ENCODE measurements at places on chromosomes 6 and 20.

- no peak for DNase-seq
Measured at GRCh38 chr6:165729307-165729936, 66.4 kb upstream of the PDE10A start.

- DNase-seq: no peak
Measured at GRCh38 chr6:133948472-133948871, 4.6 kb upstream of the TBPL1 start.

DNA sequence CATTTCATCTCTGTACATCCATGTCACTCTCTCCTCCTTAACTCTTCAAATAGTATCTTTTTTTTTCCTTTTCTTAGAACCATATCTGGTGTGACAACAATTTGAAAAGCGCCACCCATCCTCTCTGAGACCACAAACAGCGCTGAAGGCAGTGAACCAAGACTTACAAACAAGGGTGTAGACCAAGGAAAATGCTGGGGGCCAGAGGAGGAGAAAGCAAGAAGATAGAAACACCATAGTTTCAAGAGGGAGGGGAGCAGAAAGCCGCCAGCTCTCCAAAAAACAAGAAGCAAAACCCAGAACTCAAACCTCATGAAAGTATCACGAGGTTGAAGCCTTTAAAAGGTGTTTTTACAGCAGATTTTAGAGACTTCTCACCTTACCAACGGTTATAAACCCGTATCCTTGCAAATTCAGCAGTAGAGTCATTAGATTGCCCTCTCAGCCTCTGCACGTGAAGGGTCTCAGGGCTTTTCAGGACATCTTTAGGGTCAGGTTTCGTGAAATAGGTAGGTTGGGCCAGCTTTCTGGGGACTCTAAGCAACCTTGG is 13.3 kb upstream of the RIPOR2 start:
- no peak for DNase-seq

DNA sequence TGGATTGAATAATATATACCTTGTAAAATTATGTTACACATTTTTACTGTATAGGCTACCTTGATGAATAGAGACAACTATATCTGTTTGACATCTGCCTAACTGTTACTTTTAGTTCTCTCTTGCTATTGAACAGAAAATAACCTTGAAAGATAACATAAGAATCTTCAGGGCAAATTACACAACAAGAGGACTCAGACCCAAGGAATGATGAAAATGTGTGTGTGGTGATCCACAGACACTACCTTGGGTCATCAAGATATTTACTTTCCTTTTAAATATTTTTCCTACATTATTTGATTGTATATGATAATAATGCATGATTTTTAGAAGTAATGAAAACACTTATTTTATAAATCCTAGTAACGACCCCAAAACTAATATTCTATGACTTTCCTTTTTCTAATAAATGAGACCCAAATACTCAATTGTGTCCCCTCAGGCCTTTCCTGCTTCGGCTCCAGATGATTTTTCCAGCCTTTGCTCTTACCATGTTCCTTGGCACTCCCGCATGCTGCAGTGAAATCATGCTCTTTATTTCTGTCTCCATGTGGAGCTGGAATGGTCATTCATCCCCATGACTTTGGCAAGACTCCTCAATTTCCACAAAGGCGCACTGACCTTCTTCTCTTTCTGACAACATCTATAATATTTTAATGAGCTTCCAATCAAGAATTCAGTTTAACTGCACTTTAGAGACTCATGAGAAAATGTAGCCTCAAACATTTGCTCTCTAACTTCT is 187.6 kb downstream of the EPM2A start:
- DNase-seq: no peak

DNA sequence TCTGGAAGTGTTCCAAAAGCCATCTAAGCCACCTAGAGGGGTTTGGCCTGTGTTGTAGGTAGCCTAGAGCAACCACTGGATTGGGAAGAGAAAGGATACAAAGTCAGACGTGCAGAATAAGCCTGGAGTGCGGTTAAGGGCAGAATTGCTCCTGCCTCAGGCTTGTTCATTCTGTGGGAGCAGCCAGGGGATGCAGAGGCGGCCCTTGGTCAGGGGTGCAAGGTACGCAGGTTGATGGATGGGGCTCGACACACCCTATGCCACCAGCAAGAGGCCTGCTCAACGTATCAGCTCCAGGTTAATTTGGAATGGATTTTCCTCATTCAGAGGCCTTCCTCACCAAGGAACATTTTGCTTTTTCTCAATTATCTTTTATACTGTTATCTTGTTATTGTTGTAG is 129.8 kb downstream of the SLC23A2 start:
- DNase-seq: no peak

GRCh38 chr6:52983159-52983848 is 11.8 kb downstream of the GSTA4 start:
- no peak for DNase-seq

- DNase-seq: no peak
Measured at GRCh38 chr20:7147220-7147601, 379.7 kb downstream of the BMP2 start.

GRCh38 chr6:134295953-134296553 is 21.9 kb downstream of the SGK1 start:
- peak; percentile 91 for DNase-seq

DNA sequence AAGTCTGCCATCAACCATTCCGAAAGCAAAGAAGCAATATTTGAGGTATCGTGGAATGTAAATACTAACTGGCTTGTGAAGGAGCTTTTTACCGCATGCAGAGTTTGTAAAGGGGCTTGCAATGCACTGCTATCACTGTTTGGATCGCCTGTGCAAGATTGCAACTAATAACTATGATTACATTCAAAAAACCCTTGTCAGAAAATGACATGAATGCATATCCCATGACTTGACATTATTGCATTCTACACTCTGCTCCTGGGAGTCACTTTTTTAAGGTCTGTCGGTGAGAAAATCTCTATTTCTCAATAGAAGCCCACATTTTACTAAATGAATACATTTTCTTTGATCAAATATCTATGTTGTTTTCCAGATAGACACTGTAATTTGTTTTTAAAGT is 335.4 kb upstream of the SPTLC3 start:
- no peak for DNase-seq

DNA sequence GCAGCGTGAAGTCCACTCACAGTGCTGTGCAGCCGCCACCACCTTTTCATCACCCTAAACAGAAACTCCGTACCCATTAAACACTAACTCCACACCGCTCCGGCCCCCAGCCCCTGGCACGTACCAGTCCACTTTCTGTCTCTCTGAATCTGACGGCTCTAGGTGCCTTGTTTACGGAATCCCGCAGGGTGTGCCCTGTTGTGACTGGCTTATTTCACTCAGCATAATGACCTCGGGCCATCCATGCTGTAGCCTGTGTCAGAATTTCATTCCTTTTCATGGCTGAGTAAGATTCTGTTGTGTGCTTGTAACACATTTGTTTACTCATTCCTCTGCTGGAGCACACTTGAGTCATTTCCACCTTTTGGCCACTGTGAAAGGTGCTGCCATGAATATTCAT is 18.0 kb downstream of the TCFL5 start:
- no peak for DNase-seq

- DNase-seq: no peak
Measured at GRCh38 chr6:103819509-103819908, 1040.2 kb downstream of the HACE1 start.

GRCh38 chr6:156996265-156996664 is 219.1 kb downstream of the ARID1B start:
- no peak for DNase-seq
